ENCODE measurements at places on chromosomes 7 and 10. TPM values are rescaled to one million over a fixed set of nuclear protein-coding genes. Genes with fewer than 3 reads are reported as not detected.

ANKRD22 gene
- 6.5 TPM for polyA plus RNA-seq

STEAP4 gene
- 3.4 TPM for polyA plus RNA-seq

NCF1 gene
- polyA plus RNA-seq = 0.92 TPM

SLC18A2 gene
- polyA plus RNA-seq = 0.15 TPM

DPYSL4 gene
- polyA plus RNA-seq = not detected

COL1A2 gene
- 51.4 TPM for polyA plus RNA-seq

ZNF722 gene
- polyA plus RNA-seq = not detected

GRCh38 chr10:81806842-81807241, 68.2 kb upstream of the NRG3 start:
- no peak for DNase-seq

DNA sequence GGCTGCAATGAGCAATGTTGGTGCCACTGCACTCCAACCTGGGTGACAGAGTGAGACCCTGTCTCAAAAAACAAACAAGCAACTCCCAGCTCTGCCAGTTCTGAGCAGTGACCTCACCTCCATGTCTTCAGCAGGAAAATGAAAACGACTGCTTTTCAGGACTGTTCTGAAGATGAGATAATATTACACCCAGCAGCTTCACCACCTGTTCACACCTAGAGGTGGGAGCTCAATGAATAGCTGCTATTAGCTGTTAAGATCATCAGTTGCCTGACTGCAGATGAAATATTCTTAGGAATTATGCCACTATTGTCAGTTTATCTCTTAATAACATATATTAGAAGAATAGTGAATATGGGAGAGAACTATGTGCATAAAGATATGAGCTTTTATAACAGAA, 48.4 kb upstream of the CYTH3 start:
- no peak for DNase-seq

- peak; percentile 54 for DNase-seq
Measured at GRCh38 chr7:78620920-78621319, 822.3 kb downstream of the PHTF2 start.

DNA sequence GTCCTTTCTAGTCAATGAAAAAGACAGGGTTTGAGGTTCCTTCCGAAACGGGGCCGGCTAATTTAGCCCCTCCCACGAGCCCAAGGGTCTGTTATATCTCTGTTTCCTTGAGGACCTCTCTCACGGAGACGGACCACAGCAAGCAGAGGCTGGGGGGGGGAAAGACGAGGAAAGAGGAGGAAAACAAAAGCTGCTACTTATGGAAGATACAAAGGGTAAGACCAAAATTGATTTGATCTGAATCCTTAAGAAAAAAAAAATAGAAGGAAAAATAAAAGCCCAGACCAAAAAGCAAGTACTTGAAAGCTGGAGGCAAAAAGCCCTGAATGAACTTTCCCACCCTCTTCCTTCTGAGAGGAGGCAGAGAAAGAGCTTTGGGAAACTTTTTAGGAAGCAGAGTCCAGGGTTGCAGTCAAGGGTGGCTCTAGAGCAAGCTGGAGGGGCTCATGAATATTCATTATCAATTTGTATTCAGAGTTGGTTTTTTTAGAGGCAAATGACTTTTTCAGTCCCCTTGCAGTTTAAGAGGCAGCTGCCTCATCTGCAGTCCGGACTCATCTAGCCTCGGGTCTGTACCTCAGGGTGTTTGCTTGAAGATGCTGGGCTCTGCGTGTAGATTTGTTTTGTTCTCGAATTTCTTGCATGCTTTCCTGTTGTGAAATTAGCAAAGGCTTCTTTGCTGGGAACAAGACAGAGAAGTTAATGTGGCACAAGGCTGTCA, at the start of gene ENTPD1:
TSS of gene ENTPD1 (plus strand) at position 123 of the 721 bp plus-strand sequence. CDS start at position 200, 77 bp downstream.
- DNase-seq = peak; percentile 44

DNA sequence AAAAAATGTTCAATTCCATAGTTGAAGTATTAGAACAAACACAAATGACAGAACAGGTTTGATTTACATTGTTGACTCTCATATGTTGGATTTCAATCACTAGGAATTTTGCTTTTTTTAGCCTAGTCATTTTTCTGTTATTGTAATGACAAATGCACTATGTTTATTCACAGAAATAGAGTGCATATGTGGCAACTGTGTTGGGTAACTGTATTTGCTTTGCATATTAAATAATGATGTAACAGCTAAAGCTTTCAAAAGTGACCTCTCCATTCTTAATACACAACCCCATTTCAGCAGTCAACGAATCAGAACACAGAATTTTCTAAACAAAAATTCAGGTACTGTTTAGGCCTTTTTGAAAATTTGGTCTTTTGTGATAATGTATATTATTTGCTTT, 54.0 kb upstream of the SLC26A5 start:
- DNase-seq = no peak

GRCh38 chr10:88661018-88661417, 3.2 kb upstream of the LIPF start:
- no peak for DNase-seq

DNA sequence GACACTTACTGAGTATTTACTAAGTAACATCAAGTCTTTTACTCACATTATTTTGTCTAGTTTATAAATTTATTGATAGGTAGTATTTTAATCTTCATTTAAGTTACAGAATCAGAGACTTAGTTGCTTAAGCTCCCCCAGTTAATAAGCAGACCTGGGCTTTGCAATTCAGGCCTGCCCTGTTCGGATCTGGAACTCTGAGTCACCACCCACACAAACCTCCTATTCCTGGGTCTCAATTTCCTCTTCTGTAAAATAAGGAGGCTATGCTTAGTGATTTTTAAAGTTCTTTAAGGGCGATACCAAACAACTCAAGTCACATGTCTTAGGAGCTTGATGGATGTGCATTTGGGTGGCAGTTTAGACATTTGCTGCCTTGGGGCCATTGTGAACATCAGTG, 3.5 kb upstream of the MGAM start:
- no peak for DNase-seq

GRCh38 chr7:134703782-134704181, 57.1 kb downstream of the BPGM start:
- DNase-seq = peak; percentile 43

GRCh38 chr10:132815168-132815857, 29.4 kb upstream of the NKX6-2 start:
- DNase-seq = no peak

DNA sequence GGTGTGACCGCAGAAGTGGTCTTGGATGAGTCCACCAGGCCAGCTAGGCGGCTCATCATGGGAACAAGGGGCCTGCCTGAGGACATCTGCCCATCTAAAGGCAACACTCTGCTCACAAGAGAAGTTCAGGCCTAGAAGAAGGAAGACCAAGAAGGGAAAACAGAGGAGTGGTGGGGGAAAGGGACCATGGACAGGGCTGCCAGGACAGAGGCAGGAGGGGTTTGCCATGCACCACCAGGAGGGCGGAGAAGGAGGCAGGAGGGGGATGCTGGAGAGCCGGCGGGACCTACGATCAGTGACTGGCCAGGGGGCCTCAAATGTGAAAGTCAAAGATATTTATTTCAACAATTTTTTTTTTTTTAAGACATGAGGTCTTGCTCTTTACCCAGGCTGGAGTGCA, 33.1 kb downstream of the GAD2 start:
- no peak for DNase-seq

DNA sequence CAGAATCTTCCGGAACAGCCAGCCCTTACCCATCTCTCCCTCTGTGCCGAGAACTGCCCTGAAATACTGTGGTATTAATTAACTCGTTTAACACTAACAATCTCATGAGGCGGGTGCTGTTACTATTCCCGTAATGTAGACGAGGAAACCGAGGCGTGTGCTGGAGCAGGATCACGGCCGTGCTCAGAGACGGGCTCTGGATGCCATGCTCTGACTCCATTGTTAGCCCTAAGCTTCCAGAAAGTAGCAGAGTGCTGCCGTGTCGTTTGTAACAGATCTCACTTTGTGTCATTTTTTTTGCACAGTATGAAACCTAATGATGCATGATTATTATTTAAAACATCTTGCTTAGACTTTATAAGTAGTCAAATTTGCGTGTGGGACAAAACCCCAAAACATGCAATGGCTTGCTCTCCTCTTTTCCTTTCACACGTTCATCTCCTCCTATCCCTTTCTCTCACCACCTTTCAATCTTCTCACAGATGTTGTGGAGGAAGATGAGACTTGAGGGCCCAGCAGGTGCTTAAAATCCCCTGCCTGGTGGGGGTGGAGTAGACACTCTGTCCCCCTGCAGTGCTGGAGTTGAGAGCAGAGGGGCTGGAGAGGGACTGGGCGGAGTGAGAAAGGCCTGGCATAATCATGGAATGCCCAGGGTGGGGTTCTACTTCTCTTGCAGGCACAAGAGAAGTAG, 482 bp upstream of the ACTR3C start:
- peak; percentile 67 for DNase-seq

DNA sequence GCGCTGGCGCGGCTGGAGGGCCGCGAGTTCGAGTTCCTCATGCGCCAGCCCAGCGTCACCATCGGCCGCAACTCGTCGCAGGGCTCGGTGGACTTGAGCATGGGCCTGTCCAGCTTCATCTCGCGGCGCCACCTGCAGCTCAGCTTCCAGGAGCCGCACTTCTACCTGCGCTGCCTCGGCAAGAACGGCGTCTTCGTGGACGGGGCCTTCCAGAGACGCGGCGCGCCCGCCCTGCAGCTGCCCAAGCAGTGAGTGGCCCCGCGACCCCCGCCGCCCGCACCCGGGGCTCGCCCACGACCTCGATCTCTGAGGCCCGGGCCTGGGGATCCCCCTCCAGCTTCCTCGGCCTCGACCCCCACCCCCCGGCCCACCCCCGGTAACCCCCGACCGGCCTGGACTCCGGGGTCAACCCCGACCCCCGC, 537 bp downstream of the FOXK1 start:
- peak; percentile 64 for DNase-seq

- DNase-seq = no peak
Measured at GRCh38 chr10:71537681-71538080, 141.0 kb downstream of the CDH23 start.

- DNase-seq = no peak
Measured at GRCh38 chr7:155681663-155682062, 37.2 kb downstream of the RBM33 start.

DNA sequence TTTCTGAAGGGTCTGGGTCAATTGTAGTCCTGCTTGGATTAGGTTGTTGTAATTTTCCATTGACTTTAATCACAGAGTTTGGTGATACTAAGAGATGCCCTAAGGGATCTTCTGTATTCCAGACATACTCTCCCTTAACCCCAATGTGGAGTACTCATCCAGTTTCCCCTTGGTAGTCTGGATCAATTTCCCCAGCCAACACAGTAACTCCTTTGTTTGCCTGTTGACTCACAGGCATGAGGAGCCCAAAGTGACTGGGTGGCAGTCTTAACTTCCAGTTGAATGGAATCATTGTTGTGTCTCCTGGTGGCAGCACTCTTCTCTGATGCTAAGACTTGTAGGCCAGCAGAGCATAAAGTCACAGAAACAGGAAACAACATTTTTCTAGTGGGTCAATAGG, 41.5 kb upstream of the PIK3CG start:
- DNase-seq = no peak
